ENCODE measurements at places on chromosomes 7 and 10.

GRCh38 chr7:108459922-108460551, 3.8 kb upstream of the NRCAM start:
- DNase-seq, result no peak

- DNase-seq, result no peak
Observed at GRCh38 chr7:505171-505570, 14.5 kb downstream of the PDGFA start.

GRCh38 chr10:100267239-100268104, at the start of gene CWF19L1:
CWF19L1 (minus strand) TSS chr10:100267638; CDS start chr10:100267593, 45 bp downstream.
- no peak for DNase-seq

- DNase-seq, result no peak
Observed at GRCh38 chr10:102102421-102102820, 17.7 kb downstream of the LDB1 start.

- no peak for DNase-seq
Observed at GRCh38 chr7:131000873-131001272, 266.9 kb upstream of the KLF14 start.

GRCh38 chr7:94426980-94427875, 32.5 kb downstream of the COL1A2 start:
- no peak for DNase-seq

DNA sequence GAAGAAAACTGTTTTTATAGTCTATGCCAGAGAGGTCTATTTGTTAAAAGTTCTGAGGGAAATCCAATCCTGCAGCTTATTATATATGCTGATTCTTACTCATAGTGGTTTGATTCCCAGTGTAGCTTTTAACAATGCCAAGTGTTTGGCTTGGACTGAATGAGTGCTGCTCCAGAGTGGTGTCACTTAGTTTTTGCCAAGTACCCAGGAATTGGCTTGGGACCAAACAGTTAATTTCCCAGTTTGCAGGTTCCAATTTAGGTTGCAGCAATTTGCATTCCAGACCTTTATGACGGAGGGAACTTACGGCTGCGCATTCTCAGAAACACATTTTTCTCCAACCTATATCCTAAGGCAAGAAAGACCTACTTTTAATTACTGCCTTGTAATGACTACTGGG, 32.4 kb downstream of the NSUN6 start:
- DNase-seq, result no peak

GRCh38 chr7:139566075-139566474, 42.6 kb downstream of the CLEC2L start:
- no peak for DNase-seq

- no peak for DNase-seq
Observed at GRCh38 chr10:12264204-12264940, 68.4 kb downstream of the CDC123 start.

All from cortex of kidney (tissue), 1 donor.